ENCODE measurements at places on chromosomes 13 and 19.

GRCh38 chr19:29233591-29233990 lies 20.6 kb upstream of the UQCRFS1 start:
- DNase-seq = no peak

DNA sequence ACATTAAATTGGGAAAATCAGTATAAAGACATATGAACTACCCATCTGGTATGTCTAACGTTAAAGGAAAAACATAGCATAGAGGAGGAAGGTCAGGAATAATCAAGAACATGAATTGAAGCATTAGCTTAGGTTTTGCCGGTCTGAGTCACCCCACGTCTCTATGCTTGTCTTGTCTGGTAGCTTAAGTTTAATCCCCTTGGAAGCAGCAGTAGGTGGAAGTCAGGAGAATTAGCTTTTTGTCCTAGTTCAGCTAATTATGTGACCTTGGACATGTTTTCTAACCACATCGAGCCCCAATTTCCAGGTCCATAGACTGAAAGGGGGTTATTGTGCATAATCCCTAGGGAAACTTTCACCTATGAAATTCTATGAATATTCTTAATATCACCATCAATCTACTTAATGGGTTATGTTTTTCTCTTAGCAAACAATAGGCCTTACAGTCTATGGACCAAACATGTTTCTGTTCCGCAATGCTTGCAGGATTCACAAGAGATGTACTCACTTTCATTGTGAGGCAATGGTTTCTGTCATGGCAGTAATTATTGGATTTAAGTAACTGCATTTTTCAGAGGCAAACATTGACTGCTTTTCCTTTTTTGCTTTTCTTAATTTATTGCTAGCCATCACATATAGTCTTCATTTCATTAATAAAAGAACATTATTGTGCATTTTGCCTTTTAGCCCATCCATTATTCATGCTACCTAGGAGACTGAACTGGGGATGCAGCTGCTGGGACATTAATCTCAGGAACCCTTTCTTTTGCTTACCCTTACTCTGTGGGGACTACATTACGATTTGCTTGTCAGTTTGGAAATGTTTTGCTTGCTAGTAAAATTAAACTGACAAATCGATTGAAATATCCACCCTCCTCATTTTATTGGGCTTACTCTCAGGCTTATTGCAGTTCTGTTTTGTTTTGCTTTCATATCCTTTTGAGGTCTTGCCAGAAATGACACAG lies 304.8 kb upstream of the MAB21L1 start:
- no peak for DNase-seq

DNA sequence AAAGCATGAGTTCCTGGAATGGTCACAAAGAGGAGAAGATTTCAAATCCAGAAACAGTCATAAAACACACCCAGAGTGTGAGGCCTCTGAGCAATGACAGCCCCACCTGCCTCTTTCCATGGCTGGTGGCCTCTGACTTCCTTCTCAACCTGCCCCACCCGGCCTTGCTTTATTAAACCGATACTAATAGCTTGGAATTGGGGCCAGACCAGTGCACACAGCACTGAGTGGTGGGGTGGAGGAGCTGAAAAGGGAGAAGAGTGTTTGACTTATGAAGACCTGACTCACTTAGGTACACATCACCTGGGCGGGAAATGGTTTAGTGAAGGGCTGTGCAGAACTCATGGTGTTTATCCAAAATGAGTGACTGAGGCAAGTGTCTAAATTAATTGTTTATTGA lies 20.7 kb upstream of the CEACAM6 start:
- DNase-seq = no peak

- no peak for DNase-seq
Measured at GRCh38 chr19:40667602-40668001, 22.8 kb downstream of the NUMBL start.

- no peak for DNase-seq
Measured at GRCh38 chr13:62057286-62057685, 641.6 kb upstream of the PCDH20 start.

DNA sequence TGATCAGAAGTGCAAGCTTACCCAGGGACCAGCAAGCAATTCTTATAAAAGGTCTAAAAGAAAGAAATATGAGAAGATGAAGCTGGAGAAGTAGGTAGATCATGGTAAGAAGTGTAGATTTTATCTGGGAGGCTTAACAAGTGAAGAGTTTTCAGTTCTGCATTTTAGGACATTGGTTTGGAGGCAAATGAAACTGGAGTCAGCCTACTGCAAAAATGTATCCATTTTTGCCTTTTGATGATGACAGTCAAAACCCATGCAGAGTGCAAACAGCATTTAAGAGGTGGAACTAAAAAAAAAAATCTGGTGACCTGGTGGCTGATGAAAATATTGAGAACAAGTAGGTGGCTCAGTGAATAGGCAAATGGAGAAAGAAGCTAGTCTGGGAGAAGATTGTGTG lies 216.9 kb downstream of the DNAJC15 start:
- DNase-seq = no peak

GRCh38 chr13:28822151-28822550 lies 2.0 kb downstream of the MTUS2 start:
- DNase-seq = no peak

DNA sequence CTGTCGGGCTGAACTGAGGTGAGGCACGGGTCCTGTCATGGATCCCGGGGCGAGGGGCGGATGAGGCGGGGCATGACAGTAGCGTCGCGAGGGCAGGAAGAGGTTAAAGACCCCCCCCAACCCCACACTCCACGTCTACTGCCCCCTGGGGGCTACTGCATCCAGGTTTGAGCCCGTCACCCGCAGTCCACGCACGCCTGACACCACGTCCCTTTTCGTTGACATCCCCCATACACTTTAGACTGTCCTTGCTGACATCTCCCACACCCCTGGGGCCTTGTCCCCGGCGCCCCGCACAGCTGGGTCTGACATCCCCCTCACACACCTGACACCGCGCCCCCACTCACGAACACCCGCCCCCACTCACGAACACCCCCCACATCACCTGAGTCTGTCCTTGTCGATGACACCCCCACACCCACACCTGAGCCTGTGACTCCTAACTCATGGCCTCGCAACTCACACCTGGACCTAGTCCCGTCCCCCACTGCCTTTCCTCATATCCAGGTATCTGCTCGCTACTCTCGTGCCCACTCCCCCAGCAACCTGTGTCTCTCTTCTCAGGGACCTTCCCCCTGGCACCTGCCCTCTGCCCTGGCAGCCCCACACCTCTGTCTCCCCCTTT lies 416 bp downstream of the SLC25A42 start:
- no peak for DNase-seq

DNA sequence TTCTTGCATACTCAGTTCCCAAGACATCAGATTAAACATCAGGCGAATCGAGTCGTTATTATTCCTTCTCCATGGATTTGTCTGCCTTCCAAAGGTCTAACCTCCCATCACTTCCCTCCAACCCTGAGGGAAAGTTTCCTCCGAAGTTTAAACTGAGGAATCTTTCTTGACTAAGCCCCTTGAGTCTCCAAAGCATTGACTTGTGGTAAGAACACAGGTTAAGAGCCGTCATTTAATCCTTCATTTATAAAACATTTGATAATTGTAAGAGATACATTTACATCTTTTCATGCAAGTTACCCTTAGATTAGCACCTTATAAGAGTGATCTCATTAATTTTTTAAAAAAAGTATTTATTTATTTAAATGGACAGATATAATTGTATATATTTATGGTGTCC lies at the start of gene OR7A10:
TSS of gene OR7A10 (minus strand) at position 101 of the 400 bp plus-strand sequence. CDS start 7,045 bp downstream, outside the sequence.
- no peak for DNase-seq

GRCh38 chr13:19984430-19985218 lies 26.1 kb downstream of the ZMYM2 start:
- peak; percentile 6 for DNase-seq

DNA sequence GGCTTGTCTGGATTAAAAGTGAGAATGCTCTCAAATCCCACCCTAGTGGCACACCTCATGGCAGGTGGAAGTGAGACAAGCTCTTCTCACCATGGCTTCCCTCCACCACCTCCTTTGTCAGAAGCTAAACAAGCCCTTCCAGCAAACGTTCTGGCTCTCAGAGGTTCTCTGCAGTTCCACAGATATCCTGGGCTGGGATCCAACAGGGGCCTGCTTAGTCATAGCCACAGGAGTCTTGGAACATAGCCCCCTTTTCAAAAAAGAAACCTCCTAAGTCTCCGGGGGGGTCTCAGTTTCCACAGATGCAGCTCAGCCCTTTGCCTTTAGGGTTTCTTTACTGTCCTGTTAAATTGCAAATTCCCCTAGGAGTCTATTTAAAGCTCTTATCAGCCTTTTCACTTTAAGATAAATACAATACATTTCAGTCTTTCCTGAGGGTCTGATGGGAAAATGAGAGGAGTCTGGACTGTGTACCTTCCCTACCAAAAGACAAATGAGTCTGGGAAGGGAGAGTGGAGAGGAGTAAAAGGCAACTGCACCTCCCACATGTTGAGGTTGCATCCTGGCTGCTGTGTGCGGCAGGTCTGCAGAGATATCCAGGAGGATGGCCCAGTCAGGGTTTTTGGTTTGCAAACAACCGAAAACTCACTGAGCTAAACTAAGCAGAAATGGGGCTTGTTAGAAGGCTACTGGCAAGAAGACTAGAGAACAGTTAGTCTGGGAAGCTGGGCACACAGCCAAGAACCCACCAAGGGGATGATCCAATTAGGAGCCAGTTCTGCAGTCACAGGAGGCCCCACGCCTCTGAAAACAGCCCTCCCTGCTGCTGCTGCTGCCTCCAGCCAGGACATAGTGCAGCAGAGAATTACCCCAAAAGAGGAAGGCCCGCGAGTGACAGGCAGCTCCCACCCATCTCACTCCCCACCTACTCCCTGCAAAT lies 41.4 kb upstream of the SERP2 start:
- DNase-seq = peak; percentile 62

GRCh38 chr19:42440357-42441048 lies 2.2 kb downstream of the CXCL17 start:
- peak; percentile 48 for DNase-seq

DNA sequence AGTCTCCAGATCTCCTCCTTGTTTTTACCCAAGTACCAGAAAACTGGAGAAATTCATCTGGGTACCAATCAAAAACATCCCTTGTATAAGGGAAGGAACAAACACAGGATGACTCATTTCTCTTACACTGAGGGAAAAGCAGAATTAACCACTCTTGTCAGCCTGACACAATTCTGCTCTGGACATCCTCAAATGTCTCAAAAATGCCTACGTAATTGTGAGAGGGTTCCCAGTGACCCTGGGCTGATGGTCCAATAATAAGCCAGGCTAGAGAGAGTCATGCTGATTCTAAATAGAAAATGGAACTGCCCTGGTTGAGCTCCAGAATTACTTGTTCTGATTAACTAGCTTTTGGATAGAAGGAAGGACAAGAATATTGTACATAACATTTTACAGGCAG lies 14.5 kb downstream of the ZNF708 start:
- no peak for DNase-seq

GRCh38 chr19:43636121-43636683 lies 3.4 kb downstream of the CADM4 start:
- DNase-seq = no peak

DNA sequence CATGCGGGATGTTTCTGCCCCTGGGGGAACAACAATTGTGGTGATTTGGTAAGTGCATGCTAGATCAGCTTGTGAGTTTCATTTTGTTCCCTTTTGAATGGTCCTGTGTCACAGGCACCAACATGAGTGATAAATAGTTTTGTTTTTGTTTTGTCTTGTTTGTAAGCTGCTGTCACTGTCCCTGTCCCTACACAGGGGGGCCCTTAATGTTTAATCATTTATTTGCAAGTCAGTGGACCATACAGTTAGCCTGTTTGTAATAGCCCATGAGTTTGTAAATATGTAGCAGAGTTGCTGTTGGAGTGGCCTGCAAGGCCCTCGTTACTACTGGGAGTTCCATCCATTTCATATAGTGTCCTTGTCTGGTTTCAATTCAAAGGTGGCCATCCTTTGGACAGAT lies 979.6 kb upstream of the SPRY2 start:
- DNase-seq = no peak

GRCh38 chr13:109205315-109205714 lies 575.9 kb downstream of the MYO16 start:
- no peak for DNase-seq

DNA sequence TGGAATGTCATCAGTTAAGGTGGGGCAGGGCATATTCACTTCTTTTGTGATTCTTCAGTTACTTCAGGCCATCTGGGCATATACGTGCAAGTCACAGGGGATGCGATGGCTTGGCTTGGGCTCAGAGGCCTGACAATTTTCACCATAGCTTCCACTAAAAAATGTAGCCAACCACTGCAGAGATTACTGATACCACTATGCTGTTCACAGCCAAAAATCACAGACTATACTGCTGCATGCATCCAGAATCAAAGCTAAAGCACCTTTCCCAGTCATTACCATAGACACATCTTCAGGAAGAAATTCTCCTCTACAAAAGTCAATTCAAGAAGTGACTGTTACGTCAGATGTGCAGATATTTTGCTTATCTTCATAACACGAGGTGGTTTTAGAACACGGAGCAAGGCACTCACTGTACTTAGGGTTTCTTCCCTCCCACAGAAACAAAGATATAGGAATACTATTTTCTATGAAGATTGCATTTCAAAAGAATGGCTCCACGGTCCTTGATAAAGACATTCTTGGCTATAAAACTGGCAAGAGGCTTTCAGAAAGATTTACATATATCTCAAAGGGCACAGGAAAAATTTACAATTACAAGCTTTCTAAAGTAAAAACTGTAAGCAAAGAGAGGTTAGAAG lies 1556.6 kb upstream of the PRR20A start:
- DNase-seq = no peak

DNA sequence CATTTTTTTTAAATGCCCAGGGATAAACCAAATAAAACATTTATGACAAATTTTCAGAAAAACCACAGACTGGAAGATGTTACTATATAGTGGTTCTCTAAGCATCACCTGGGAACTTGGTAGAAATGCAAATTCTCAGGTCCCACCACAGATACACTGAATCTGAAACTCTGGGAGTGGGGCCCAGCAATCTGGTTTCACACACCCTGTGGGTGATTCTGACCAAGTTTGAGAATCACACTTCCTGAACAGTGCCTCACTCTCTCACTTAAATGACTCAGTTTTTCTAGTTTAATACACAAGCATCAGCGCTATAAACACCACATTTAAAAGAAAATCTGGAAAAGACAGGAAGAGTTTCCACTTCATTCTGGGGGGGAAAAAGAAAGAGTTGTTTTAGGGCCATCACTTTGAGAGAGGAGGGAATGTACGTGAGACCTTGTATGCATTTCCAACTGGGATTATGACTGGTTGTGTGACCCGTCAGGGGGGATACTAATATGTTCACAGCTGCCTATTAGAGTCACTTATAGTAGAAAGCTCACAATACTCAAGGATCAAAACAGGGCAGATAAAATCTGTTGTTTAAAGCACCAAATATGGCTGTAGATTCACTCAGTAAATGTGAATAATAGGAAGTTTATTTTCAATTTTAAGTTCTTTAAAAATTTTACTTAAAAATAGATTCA lies 567.7 kb downstream of the GPC6 start:
- DNase-seq = no peak

DNA sequence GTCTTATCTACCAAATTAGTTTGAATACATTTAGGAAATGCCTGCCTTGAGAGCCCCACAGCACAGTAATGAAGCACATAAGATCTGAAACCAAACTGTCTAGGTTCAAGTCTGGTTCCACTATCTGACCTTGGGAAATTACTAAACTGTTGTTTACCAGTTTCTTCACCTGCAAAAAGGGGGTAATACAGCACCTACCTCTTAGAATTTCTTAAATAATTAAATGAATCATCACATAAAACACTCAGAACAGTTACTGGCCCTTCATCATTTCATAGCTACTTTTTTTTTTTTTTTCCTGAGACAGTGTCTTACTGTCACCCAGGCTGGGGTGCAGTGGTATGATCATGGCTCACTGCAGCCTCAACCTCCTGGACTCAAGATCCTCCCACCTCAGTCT lies 59.6 kb downstream of the USP12 start:
- no peak for DNase-seq

GRCh38 chr13:50722440-50723125 lies 120.9 kb downstream of the DLEU7 start:
- DNase-seq = no peak

GRCh38 chr19:3527238-3527910 lies 11.6 kb upstream of the TEKTIP1 start:
- DNase-seq = no peak

Measured in H4 (cell line).